Cardiac septum (tissue), 1 donor: ENCODE measurements at places on chromosomes 3 and 15. TPM values are rescaled to one million over a fixed set of nuclear protein-coding genes. Genes with fewer than 3 reads are reported as not detected.

DNA sequence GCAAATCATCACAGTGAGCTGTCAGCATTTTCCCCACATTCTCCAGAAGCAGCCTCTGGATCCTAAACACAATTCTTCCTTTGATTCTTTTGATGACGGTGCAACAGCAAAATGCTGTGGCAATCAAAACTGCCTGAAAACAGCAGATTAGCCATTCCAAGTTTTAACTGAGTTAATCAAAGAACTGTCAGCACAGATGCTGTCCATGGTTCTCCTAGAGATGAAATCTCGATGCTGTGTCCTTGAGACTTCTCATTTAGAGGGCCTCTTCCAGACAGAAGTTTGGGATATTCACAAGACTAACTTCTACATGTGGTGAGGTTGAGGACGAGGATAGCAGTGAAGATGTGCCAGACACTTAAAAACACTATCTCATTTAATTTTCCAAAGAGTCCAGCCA lies 50.4 kb upstream of the GYG1 start:
- DNase-seq: no peak

GRCh38 chr3:169384573-169384972 lies 278.9 kb downstream of the MECOM start:
- DNase-seq: no peak

DNA sequence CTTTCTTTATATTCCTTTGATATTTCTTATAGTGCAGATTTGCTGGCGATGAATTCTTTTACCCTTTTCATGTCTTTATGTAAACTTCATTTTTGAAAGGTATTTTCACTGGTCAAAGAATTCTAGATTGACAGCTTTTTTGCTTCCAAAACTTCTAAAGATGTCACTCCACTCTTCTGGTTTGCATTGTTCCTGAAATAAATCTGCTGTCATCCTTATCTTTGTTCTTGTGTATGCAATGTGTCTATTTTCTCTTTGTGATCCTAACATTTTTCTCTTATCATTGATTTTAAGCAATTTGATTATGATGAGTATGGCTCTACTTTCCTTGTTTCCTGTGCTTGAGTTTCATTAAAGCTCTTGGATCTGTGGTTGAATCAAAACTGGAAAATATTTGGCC lies 103.4 kb downstream of the GLDN start:
- no peak for DNase-seq

GRCh38 chr3:143578810-143579435 lies 269.3 kb downstream of the SLC9A9 start:
- DNase-seq: no peak

- DNase-seq: no peak
These were observed 991 bp upstream of the HIGD1A start for GRCh38 chr3:42805141-42805821.

- DNase-seq: no peak
These were observed 16.9 kb downstream of the FAM43A start for GRCh38 chr3:194702545-194702944.

GNB5 gene
- 9.7 TPM for total RNA-seq

AP3B2 gene
- 0.22 TPM for total RNA-seq
